Skin of body (tissue), 3 donors: ENCODE measurements at places on chromosomes 11 and 22. TPM values are rescaled to one million over a fixed set of nuclear protein-coding genes. Genes with fewer than 3 reads are reported as not detected.

BIK gene
- total RNA-seq, result 3.6 TPM

HBE1 gene
- 27.0 TPM for total RNA-seq

KCNJ11 gene
- 4.6 TPM for total RNA-seq

C11orf24 gene
- total RNA-seq, result 18.5 TPM

SAA2 gene
- 0.69 TPM for total RNA-seq
